ENCODE measurements at places on chromosomes 12 and 14.

- DNase-seq, result no peak
Measured at GRCh38 chr12:1862973-1863372, 42.6 kb downstream of the LRTM2 start.

DNA sequence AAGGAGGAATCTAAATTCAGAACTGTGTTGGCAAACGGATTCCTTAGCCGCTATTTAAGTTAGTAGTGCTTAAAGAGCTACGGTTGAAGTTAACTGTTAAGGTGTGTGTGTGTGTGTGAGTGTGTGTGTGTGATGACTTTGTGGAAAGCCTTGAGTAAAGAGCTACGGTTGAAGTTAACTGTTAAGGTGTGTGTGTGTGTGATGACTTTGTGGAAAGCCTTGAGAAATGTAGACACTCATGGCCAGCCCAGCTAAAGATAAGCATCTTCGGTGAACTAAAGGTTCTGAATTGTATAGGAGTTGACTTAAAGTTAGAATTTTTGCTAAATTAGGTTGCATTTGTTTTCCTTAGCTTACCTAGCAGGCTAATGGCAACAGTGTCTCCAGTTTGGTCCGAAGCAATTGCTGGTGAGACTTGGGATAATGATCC, 1.4 kb downstream of the KTN1 start:
- DNase-seq, result peak; percentile 47

- DNase-seq, result peak; percentile 40
Measured at GRCh38 chr14:104137297-104138097, 890 bp upstream of the KIF26A start.

- no peak for DNase-seq
Measured at GRCh38 chr14:68884031-68885030, 91.5 kb upstream of the ZFP36L1 start.

- no peak for DNase-seq
Measured at GRCh38 chr12:1102115-1102514, 111.1 kb downstream of the ERC1 start.

- DNase-seq, result no peak
Measured at GRCh38 chr14:76186308-76187027, 34.7 kb downstream of the GPATCH2L start.

DNA sequence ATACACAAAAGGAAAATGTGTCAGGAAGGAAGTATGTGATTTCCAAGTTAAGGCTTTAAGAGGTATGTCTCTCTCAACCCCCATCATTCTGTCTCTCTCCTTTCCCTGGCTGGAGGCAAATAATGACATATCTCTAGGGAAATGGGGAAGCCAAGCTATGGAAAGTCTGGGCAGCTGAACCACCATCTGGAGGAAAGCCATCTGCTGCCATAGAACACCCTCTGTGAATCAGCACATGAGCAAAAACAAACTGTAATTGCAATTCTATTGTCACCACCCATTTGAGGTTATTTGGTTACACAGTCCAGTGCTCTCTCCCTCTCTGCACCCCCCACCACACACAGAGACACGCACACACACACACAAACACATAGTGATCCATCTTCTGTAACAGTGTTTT, 766.2 kb downstream of the FLRT2 start:
- no peak for DNase-seq

- no peak for DNase-seq
Measured at GRCh38 chr14:92701826-92702225, 46.6 kb downstream of the LGMN start.

DNA sequence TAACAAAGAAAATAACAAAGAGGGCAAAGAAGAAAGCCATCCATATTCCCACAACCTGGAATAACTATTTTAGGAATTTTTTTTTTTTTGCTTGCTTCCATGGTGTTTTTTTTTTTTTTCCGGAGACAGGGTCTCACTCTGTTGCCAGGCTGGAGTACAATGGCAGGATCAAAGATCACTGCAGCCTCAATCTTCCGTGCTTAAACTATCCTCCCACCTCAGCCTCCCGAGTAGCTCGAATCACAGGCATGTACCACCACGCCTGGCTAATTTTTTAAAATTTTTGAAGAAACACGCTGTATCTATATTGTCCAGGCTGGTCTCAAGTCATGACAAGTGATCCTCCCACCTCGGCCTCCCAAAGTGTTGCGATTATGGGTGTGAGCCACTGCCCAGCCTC, 20.2 kb upstream of the ARID4A start:
- DNase-seq, result no peak

- no peak for DNase-seq
Measured at GRCh38 chr12:75177997-75178396, 31.6 kb downstream of the KCNC2 start.

DNA sequence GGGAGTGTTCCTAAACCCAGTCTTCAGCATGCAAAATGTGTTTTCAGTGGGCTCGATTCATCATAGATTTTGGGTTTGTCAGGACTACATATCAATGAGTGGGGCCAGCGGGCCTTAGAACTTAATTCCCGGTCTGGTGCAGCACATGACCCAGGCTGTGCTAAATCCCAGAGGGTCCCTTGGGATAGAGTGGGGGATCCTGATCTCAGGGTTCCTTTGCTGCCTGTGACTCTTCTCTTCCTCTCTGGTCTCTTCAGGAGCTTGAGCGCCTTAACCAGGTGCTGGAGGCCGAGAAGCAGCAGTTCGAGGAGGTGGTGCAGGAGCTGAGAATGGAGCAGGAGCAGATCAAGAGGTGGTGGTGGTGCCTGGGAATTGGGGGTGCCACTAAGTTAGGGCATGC, 37.5 kb downstream of the PLEKHD1 start:
- no peak for DNase-seq

DNA sequence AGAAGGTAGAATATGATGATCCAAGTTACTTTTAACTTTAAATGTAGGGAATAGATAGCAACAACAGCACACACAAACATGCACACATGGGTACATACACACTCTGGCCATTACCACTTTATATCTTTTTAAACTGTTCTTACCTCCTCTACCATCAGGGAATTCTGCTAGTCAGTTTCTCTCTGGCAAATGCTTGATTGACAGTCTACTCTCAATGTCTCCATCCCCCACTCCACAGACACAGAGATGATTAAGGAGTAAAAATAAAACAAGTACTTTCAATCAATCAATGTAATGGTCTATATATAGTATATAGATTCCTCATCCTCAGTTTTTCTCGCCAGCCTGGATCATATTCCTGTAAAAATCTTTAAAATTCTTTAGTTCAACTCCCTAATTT, 16.1 kb upstream of the STRN3 start:
- DNase-seq, result no peak

GRCh38 chr12:104154286-104154685, 16.3 kb upstream of the NFYB start:
- no peak for DNase-seq

GRCh38 chr12:88225776-88226175, 83.7 kb downstream of the TMTC3 start:
- no peak for DNase-seq

All from CD4-positive, alpha-beta T cell treated with Interleukin-17A for 1 hour (primary cell).